ENCODE measurements at places on chromosomes 12 and 14.

GRCh38 chr12:77437206-77437605 is 371.8 kb upstream of the E2F7 start:
- no peak for DNase-seq

DNA sequence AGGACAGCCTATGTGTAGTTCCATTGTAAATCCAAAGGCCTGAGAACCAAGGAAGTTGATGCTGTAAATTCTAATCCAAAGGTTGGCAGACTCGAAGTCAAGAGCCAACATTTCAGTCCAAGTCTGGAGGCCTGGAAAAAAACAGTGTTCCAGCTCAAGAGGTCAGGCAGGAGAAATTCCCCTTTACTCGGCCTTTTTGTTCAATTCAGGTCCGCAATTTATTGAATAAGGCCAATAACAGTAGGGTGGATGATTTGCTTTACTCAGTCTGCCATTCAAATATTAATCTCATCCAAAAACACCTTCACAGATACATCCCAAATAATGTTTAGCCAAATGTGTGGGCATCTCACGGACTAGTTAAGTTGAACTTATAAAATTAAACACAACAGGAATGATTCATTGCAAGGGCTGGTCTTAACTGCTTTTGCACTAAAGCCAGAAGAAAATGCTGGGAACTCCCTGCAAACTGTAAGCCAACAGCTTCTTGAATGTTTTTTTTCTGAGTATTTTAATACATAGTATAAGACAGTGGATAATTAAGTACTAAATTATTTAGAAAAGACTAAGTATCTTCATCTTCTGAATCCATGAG is 197.4 kb upstream of the GARIN6 start:
- no peak for DNase-seq

DNA sequence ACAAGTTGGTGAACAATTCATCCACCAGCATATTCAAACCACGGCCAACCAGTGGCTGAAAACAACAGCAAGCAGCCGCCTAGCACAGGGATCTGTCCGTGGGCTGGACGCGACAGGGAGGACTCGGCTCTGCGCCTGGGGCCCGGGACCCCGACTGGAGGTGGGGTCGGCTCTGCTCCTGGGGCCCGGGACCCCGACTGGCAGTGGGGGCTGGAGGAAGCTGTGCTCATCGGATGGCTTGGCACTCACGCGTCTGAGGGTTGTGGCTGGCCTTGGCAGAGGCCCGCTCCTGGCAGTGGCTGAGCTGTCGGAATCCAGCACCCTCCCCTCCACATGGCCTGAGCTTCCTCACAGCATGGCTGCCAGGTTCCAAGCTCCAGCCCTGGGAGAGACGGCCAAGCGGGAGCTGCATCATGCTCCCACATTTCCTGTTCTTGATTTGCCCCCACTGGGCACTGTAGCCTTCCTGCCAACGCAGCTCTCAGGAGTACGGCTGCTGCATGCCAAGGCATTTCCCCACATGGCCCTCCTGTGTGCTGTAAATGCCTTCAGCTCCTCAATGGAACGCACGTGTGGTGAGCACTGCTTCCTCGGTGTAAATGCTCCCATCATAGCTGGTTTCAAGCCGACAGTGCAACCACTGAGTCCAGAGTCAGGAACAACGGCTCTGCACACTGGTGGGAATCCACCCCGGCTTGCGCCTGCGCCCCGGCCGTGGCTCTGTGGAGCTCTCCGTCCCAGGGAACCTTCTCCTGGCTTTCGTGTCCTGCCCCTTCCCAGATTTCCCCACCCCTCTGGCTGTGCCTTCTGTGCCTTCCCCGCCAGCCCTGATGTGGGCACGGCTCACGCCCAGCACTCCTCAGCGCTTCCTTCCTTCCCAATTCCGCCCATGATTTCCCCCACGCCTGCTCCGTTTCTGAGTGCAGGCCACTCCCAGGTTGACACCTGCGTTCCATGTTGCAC is 7.3 kb upstream of the GALNT9 start:
- no peak for DNase-seq

DNA sequence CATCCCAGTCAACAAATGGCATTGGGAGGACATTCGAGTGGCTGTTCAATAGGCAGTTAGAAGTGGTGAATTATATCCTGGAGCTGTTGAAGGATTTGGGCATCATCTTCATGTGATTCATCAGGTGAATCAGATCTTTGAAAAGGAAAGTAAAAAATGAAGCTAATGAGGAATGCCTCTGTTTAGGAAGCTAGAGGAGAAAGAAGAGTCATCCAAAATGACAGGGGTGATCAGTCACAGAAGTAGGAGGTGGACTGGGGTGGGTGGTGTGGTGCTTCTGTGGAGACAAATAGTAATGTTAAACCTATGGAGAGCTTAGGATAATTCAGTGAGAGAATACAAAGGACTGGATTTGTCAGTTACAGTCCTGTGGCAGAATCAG is 32.7 kb downstream of the DIP2B start:
- no peak for DNase-seq

DNA sequence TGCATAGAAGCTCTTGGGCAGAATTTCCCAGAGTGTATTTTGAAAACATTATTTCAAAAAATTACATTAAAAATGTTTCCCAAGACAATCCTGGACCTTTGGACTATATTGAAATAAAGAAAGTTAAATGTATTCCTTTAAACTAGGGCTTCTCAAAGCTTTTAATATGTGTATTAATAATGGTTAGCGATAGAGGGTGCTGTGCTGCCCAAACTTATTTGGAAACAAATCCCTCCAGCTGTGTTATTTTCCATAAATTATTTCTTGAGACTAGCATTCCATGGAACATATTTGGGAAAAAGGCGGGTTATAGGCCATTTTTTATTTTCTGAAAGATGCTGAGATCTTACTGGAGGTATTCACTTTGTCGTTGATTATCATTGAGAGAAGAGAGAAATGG is 397.8 kb upstream of the MIS18BP1 start:
- no peak for DNase-seq

DNA sequence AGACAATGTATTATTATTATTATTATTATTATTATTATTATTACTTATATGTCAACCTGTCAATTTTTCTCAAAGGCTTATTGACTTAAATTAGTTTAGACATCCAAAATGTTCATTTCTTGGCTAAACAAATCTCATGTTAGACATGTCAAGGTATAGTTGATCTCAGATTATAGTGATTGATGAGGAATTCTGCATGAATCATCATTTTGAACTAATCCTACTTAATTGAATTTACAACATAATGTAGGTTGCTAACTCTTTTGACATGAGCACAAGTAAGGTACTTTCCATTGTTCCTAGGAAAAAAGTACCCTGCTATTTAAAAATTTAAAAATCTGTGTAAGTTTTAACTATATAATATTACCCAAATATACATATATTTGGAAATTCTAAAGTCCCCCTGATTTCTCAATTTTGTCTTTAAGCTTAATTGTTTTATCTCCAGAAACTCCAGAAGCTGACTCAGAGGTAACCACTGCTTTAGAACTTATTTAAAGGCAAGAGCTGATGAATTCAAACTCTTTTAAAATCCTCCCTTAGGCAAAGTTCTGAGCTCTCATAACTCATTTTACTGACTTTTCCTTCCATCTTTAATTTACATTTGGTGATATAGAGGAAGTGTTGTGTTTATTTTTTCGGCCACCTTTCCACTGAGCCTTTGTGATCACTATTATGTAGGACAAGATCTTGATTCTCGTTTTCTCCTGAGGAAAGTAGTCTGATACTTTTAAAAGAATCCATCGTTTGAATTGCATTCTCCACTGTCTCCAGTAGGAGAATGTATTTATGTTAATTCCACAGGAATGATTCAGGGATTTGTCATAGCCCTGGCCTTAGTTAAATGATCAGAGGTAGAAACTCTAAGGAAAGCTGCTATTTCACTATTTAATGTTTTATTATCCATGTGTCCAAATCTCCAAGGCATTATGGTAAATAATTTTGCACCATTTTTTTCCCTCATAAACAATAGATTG is 1304.5 kb downstream of the AACS start:
- DNase-seq, result no peak

DNA sequence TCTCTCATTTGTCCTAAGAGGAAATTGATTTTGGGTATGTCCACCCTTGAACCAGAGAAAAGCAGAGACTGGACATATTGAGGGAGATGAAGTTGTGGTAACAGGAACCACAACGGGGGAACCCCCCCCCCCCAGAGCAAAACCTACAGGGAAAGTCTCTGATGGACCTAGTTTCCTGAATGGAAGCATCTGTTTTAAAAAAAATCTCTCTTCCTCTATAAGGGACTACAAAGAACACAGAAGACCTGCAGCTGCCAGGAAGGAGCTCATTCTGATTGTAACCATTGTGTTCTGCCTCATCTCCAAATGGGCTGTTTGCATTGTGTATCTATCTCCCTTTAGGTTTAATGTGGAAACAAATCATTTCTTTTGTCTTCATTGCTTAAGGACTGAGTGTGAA is 13.4 kb downstream of the C1S start:
- DNase-seq, result no peak

DNA sequence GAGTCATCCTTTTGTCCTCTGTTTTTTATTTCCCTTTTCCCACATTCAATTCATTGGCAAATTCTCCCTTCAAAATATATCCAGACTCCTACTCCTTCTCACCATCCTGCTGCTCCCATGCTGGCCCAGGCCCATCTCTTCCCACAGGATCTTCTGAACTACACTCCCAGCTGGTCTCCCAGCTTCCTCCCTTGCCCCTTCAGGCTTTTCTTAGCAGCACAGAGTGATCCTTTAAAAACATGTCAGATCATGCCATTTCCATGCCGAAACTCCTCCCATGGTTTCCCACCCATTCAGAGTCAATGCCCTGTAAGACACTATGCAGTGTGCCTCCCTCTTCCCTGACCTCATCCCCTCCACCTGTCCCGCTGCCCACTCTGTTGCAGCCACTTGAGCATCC is 2.4 kb upstream of the KRT84 start:
- DNase-seq, result no peak

- no peak for DNase-seq
Observed at GRCh38 chr12:2857021-2857431, at the start of gene TEX52. Gene TEX52, minus strand, starts transcription at chr12:2857039. Its CDS starts 13 bp downstream, at chr12:2857026.

- no peak for DNase-seq
Observed at GRCh38 chr12:12686472-12686871, 9.5 kb downstream of the GPR19 start.

GRCh38 chr12:75437564-75437963 is 43.0 kb upstream of the GLIPR1 start:
- DNase-seq, result no peak

DNA sequence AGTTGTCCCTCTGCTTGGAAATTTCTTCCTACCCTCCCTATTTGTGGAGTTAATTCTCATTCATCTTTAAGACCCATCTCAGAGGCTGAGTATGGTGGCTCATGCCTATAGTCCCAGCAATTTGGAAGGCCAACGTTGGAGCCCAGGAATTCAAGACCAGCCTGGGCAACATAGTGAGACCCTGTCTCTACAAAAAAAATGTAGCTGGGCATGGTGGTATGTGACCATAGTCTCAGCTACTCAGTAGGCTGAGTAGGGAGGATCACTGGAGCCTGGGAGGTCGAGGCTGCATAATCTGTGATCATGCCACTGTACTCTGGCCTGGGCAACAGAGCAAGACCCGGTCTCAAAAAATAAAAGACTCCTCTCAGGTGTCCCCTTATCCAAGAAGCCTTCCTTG is 125.1 kb downstream of the SUDS3 start:
- DNase-seq, result no peak

GRCh38 chr12:111239235-111239634 is 129.7 kb downstream of the PHETA1 start:
- no peak for DNase-seq

- DNase-seq, result no peak
Observed at GRCh38 chr12:28885928-28886327, 263.1 kb upstream of the FAR2 start.

DNA sequence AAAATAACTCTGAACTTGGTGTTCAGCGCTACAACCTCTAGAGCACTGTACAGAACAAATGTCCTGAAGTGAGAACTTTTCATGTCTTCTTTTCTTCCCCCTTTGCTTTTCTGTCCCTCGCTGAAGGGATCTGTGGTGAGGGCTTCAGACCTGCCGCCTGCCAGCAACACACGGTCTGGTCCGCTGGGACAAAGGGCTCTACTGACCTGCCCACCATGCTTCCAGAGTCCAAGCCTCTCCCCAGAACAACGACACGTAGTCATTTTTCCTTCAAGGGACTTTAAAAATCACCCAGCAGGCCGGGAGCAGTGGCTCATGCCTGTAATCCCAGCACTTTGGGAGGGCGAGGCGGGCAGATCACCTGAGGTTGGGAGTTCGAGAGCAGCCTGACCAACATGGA is 140.4 kb downstream of the EFCAB11 start:
- DNase-seq, result no peak

GRCh38 chr14:103488071-103488470 is 34.6 kb downstream of the CKB start:
- DNase-seq, result no peak

DNA sequence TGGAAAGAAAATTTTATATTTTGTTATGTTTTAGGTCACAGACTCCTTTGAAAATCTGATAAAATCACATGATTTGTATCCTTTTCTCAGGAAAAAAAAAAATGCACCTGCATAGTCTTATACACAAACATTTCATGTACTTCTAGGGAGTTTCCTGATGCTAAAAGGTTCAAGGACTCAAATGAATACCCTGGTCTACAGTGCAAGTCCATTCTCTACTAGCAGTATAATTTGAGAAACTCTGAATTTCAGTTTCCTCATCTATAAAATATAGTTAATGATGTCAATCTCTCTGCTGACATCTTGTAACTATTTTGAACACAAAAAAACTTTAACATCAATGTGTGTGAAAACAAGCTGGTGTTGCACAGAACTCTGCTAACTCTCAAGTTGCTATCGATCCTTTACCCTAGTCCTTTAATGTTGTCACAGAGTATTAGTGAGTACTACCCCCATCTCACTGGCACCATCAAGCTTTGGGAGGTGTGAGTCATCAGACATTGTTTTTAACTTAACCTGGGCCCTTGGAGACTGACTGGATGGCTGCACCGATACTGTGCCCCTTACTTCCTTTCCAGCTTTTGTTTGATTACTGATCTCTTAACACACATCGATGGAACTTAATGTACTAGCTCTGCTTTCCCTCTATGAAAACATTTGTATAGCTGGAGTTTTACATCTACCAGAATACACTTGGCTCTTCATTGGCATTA is 251.9 kb upstream of the SOX5 start:
- DNase-seq, result no peak

DNA sequence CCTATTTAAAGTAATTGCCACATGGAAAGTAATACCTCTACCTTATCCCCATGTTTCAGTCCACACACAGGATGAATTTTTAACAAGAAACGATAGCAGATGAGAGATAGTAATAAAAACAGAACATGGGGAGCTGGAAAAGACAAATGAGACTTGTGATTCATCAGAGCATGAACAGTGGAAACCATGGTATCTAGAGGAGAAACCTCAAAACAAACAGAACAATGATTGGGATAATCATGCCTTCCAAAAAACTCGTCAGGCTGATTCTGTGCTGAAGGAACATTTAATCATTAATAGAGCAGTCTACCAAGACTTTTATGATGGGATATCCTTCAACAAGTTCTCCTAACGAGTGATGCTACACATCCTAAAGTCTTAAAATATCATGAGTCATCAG is 1390.7 kb downstream of the FSCB start:
- no peak for DNase-seq

GRCh38 chr12:21001778-21002177 is 129.2 kb upstream of the SLCO1B1 start:
- DNase-seq, result no peak
